Osteoblast (primary cell): ENCODE measurements at places on chromosomes 7 and 10. TPM values are rescaled to one million over a fixed set of nuclear protein-coding genes. Genes with fewer than 3 reads are reported as not detected.

DNA sequence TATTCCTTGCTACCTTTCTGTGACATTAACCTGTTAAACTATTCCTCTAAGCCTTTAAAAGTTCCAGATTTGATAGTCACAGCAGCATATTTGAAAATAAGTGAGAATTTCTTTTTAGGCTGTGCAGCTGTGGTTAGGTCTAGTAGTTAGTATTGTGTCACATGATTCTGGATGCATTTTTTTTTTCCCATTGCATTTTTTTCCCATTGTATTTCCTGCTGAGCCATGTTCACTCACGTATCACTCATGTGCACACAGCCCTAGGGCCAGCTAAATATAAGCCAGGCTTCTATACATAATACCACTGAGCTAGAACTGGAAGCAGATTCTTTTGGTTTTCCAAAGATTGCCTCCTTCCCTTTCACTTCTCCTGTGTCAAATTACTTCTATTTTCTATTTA, 37.4 kb downstream of the DNAJC9 start:
- H3K4me3 ChIP-seq = no peak overlapping the region
- H3K4me1 ChIP-seq = no peaks in the 10 kb centered on the region
- peak; percentile 37 for DNase-seq
- H3K27ac ChIP-seq = no peak overlapping the region

Gene H2BK1
- total RNA-seq = not detected in 2 replicates

Gene OPN4
- not detected in 2 replicates for total RNA-seq

DNA sequence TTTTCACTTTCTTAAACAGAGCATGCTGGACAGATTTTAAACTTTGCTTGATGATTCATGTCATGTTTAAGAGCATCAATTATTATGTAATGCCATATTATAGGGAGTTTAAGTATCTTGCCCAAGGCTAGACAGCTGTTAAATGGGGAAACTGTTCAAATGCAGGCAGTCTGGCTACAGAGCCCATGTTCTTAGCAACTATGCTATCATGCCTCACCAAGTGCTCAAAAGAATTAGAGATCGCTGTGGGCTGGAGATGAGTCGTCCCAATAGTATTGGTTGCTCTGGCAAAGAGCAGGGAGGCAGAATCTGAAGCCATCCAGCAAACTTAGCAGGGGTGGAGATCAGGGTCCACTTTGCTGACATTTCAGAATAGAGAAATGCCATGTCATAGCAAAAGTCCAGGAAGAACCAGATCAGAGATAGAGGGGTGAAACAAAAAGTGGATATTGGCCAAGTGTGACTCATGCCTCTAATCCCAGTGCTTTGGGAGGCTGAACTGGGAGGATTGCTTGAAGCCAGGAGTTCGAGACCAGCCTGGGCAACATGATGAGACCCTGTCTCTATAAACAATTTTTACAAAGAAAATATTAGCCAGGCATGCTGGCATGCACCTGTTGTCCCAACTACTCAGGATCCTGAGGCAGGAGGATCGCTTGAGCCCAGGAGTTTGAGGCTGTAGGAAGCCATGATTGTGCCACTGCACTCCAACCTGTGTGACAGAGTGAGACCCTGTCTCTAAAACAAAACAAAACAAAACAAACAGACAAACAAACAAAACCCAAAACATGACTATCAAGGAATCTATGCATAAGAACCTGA, 57.8 kb downstream of the BAMBI start:
- H3K27me3 ChIP-seq = peaks cover 13% of the 10 kb centered on the region
- peak overlapping the region; percentile 36 for H3K27ac ChIP-seq
- H3K4me3 ChIP-seq = no peak overlapping the region
- H3K36me3 ChIP-seq = no peaks in the 10 kb centered on the region
- peak; percentile 89 for DNase-seq

GRCh38 chr10:24393201-24393600, 184.3 kb downstream of the KIAA1217 start:
- no peaks in the 10 kb centered on the region for H3K36me3 ChIP-seq
- H3K27ac ChIP-seq = no peak overlapping the region
- H3K4me3 ChIP-seq = no peak overlapping the region
- no peak for DNase-seq
- peaks cover 11% of the 10 kb centered on the region for H3K27me3 ChIP-seq

Gene TRUB1
- total RNA-seq = 26.8 and 28.6 TPM in 2 replicates

DNA sequence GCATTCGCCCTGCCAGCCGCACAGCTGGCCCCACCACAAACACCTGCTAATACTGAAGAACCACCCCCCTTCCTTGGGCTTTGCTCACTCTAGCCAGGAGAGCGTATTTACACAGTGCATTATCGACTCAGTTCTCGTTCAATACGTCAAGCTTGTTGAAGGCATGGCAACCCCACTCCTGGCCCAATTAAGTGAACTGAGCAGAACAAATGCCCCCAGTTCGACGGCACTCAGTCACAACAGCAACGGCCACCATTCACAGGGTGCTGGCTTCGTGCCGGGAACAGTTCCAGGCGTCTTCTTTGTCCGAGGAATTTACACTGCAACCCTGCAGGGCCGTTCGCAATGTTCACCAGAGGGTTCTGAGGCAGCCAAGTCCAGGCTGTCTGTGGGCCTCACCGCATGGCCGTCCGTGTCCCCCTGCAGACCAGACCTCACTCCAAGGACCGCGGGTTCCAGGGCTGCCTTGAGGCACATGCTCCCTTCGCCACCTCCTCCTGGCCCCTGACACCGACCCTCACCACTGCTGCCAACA, 175.3 kb downstream of the DIP2C start:
- H3K4me1 ChIP-seq = no peaks in the 10 kb centered on the region
- H3K27me3 ChIP-seq = no peaks in the 10 kb centered on the region
- DNase-seq = no peak
- peaks cover 2% of the 10 kb centered on the region for H3K36me3 ChIP-seq
- no peak overlapping the region for H3K27ac ChIP-seq

Gene ANXA8
- 0.59 and 0.72 TPM in 2 replicates for total RNA-seq

DNA sequence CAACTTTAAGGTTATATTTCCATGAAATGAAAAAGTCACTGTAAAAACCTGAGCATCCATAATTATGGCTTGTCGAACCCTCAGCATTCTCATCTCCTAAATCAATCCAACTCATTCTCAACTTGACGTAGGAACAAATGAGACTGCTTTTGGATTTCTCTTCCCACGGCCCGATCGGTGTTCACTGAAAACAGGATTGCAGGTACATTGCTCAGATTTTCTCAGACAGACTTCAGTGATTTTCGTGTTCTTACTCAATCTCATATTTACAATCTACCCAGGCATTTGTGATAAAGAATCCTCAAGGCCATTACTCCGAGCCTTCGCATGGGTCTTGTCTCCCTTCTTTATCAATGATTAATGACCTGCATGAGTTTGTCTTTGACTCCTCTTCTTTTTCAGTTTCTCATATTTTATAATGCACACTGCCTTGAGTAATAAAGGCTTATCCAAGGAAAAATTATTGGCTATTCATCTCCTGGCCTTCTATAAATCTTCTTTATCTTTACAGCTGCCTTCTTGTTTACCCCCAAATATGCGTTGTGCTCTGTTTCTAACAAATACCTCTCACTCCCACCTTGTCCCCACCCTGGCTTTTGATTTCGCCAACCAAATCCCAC, 90.4 kb upstream of the MYO3A start:
- H3K4me3 ChIP-seq = no peak overlapping the region
- H3K4me1 ChIP-seq = no peaks in the 10 kb centered on the region
- no peaks in the 10 kb centered on the region for H3K36me3 ChIP-seq
- no peaks in the 10 kb centered on the region for H3K27me3 ChIP-seq
- no peak overlapping the region for H3K27ac ChIP-seq

Gene CRHR2
- not detected in 2 replicates for total RNA-seq

Gene RTKN2
- total RNA-seq = 7.7 and 8.0 TPM in 2 replicates

Gene TUBAL3
- not detected in 2 replicates for total RNA-seq

- no peaks in the 10 kb centered on the region for H3K4me1 ChIP-seq
- H3K27me3 ChIP-seq = no peaks in the 10 kb centered on the region
- no peaks in the 10 kb centered on the region for H3K36me3 ChIP-seq
- no peak for DNase-seq
These were observed 63.5 kb downstream of the CAMK1D start for GRCh38 chr10:12412666-12413368.

GRCh38 chr10:96230527-96230926, 40.8 kb downstream of the BLNK start:
- no peaks in the 10 kb centered on the region for H3K36me3 ChIP-seq
- H3K4me1 ChIP-seq = no peaks in the 10 kb centered on the region
- H3K27me3 ChIP-seq = no peaks in the 10 kb centered on the region
- no peak overlapping the region for H3K4me3 ChIP-seq
- no peak for DNase-seq
- no peak overlapping the region for H3K27ac ChIP-seq

- no peaks in the 10 kb centered on the region for H3K4me1 ChIP-seq
- DNase-seq = peak; percentile 58
- peaks cover 3% of the 10 kb centered on the region for H3K27me3 ChIP-seq
- no peak overlapping the region for H3K27ac ChIP-seq
- no peaks in the 10 kb centered on the region for H3K36me3 ChIP-seq
These were observed 10.7 kb downstream of the FOXL3 start for GRCh38 chr7:300546-301290.

GRCh38 chr7:94449151-94449725, 54.5 kb downstream of the COL1A2 start:
- peaks cover 11% of the 10 kb centered on the region for H3K27me3 ChIP-seq
- DNase-seq = peak; percentile 2
- no peak overlapping the region for H3K4me3 ChIP-seq
- H3K36me3 ChIP-seq = no peaks in the 10 kb centered on the region

- H3K27ac ChIP-seq = no peak overlapping the region
- no peaks in the 10 kb centered on the region for H3K27me3 ChIP-seq
- no peak for DNase-seq
These were observed 68.7 kb upstream of the DNAJB12 start for GRCh38 chr10:72423426-72423825.

DNA sequence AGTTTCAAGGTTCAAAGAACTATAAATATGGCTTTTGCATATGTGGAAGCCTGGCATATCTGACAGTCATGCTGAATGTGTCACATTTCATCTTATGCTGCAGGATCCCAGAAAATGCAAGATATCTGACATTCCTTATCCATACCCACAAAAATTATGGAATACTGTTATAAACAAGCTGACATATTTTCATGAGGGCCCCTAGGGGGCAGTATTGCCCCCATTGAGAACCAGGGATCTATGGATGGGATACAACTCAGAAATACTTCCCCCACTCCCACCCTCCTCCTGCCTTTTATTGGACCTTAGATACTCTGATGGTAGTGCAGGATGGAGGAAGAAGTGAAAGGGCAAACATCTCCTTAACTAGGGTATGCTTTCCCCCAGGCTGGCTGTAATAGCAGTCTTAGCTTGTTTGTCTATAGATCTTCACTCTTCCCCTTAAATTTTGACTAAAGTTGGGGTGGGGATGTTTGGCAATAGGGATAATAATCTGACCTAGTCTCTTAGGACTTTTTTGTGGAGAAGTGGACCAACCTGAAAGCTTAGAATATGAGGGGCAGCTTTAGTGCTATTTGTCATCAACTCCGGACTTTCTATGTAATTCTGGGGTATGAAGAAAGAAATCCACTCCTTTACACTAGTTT, 3.5 kb upstream of the GNGT1 start:
- H3K36me3 ChIP-seq = no peaks in the 10 kb centered on the region
- no peaks in the 10 kb centered on the region for H3K27me3 ChIP-seq
- no peak for DNase-seq
- H3K27ac ChIP-seq = no peak overlapping the region
- H3K4me1 ChIP-seq = peaks cover 2% of the 10 kb centered on the region

GRCh38 chr10:30736685-30737232, 107.2 kb upstream of the LYZL2 start:
- DNase-seq = peak; percentile 92
- H3K27me3 ChIP-seq = no peaks in the 10 kb centered on the region
- H3K4me1 ChIP-seq = peaks cover 8% of the 10 kb centered on the region
- peak overlapping the region; percentile 26 for H3K27ac ChIP-seq
- no peak overlapping the region for H3K4me3 ChIP-seq

Gene PRLHR
- not detected in 2 replicates for total RNA-seq

DNA sequence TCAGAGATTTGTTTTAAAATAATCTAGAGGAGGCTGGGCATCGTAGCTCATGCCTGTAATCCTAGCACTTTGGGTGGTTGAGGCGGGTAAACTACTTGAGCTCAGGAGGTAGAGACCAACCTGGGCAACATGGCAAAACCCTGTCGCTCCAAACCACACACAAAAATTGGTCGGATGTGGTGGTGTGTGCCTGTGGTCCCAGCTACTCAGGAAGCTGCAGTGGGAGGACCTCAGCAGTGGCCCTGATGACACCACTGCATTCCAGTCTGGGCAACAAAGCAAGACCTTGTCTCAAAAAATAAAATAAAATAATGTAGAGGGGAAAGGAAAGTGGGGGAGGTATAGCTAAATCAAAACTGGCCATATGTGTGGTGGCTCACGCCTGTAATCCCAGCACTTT, 13.9 kb upstream of the PPP3CB start:
- H3K4me1 ChIP-seq = peaks cover 4% of the 10 kb centered on the region
- no peak overlapping the region for H3K27ac ChIP-seq
- H3K27me3 ChIP-seq = no peaks in the 10 kb centered on the region
- DNase-seq = no peak
- H3K36me3 ChIP-seq = peaks cover 3% of the 10 kb centered on the region
- no peak overlapping the region for H3K4me3 ChIP-seq

Gene A1CF
- total RNA-seq = not detected in 2 replicates

- no peak overlapping the region for H3K4me3 ChIP-seq
- no peaks in the 10 kb centered on the region for H3K27me3 ChIP-seq
- DNase-seq = no peak
These were observed 213.8 kb downstream of the MGMT start for GRCh38 chr10:129680661-129681344.

DNA sequence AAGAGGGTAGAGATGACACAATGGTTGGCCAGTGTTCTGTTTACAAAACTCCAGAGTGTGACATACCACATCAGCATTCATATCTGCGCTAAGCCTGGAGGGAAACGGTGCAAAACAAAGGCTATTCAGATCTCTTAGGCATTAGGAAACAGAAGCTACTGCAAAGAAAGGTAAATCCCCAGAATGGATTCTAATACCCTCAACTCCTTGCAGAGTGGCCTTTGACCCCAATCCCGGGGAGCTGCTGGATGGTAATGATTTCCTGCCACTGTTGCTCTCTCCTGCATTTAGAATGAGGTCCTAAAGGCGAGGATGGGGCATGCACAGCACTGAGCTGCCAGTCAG, 65.2 kb downstream of the AOAH start:
- H3K4me3 ChIP-seq = no peak overlapping the region
- peak; percentile 60 for DNase-seq
- no peaks in the 10 kb centered on the region for H3K27me3 ChIP-seq
- H3K27ac ChIP-seq = peak overlapping the region; percentile 96
- H3K4me1 ChIP-seq = peaks cover 26% of the 10 kb centered on the region
- no peaks in the 10 kb centered on the region for H3K36me3 ChIP-seq
